Lung (tissue), 17 donors: ENCODE measurements at places on chromosomes 7 and 10. TPM values are rescaled to one million over a fixed set of nuclear protein-coding genes. Genes with fewer than 3 reads are reported as not detected.

- H3K4me3 ChIP-seq = no peak overlapping the region
- peaks cover 3% of the 10 kb centered on the region for H3K27me3 ChIP-seq
- H3K4me1 ChIP-seq = no peaks in the 10 kb centered on the region
- H3K27ac ChIP-seq = no peak overlapping the region
- peak; percentile 37 for DNase-seq
These were observed 17.8 kb downstream of the VWC2 start for GRCh38 chr7:49791088-49791741.

DNA sequence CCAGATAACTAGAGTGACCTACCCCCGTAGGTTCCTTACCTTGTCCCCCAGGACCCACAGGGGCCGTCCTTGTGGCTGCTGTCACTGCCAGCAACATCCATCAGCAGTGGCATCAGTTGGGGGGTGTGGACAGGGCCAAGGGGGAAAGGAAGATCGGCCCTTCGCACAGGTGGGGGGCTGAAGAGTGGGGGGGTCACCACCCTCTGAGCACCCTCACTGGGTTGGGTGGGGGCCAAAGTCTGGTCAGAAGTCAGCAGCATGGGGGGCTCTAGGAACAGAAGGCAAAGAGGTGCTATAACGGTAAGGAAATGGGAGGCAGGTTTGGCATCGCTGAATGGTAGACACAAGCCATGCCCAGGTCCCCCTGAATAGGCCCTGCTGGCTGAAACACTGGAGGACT is 4.6 kb downstream of the NOBOX start:
- no peaks in the 10 kb centered on the region for H3K27me3 ChIP-seq
- no peak overlapping the region for H3K4me3 ChIP-seq
- H3K27ac ChIP-seq = no peak overlapping the region

DNA sequence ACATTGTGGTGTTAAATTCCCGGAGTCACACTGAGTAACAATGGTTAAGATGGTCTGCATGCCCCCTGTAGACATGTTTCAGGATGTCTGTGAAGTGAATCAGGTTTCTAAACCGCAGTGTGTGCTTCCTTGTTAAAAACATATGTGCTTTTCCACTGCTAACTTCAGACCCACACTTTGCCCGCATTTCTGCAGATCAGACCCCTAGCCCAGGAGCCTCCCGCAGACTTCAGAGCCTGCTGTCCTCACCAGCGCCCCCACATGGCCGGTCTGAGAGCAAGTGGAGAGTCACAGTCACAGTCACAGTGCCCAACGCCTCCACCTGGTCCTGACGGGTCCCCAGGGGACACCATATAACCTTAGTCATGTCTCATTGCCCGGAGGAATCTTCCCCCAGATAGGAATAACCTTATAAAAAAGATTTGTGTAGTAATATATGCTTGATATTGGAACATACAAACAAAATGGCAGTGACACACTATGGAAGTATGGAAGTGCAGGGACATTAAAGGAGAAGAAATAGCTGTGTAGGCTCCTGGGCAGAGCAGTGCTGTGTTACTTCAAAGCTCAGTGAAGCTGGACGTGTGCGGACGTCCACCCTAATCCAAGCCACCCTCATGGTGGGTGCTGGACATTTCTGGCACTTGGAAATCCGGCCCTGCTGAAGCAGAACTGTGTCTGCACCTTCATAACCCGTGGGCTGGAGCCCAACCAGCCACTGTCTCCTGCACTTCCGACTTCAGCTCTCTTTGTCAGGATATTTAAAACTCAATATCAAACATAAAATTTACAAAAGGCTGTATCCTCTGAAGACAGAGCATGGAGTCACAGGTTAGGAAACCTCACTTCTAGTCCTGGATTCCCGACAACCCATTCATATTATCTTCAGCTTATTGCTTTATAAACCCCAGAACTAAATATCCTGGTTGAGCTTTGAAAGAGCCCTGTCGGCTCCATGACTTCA is 29.0 kb downstream of the GSTO2 start:
- H3K4me1 ChIP-seq = no peaks in the 10 kb centered on the region
- H3K4me3 ChIP-seq = no peak overlapping the region
- DNase-seq = no peak
- no peaks in the 10 kb centered on the region for H3K27me3 ChIP-seq
- H3K36me3 ChIP-seq = no peaks in the 10 kb centered on the region
- H3K27ac ChIP-seq = no peak overlapping the region

- H3K4me3 ChIP-seq = no peak overlapping the region
- H3K36me3 ChIP-seq = no peaks in the 10 kb centered on the region
- DNase-seq = peak; percentile 24
- H3K27me3 ChIP-seq = no peaks in the 10 kb centered on the region
These were observed 105.5 kb downstream of the NEUROD6 start for GRCh38 chr7:31234836-31235605.

- no peaks in the 10 kb centered on the region for H3K27me3 ChIP-seq
- peaks cover 8% of the 10 kb centered on the region for H3K36me3 ChIP-seq
- peaks cover 5% of the 10 kb centered on the region for H3K4me1 ChIP-seq
- no peak overlapping the region for H3K27ac ChIP-seq
- no peak overlapping the region for H3K4me3 ChIP-seq
These were observed 60.0 kb downstream of the WAC start for GRCh38 chr10:28592953-28593352.

Gene SLC26A3
- 0.31 TPM for total RNA-seq

Gene ZMIZ1
- total RNA-seq = 43.7 TPM

Gene SRGN
- 188 TPM for total RNA-seq

Gene CEP55
- 1.7 TPM for total RNA-seq

Gene SAP25
- 8.8 TPM for total RNA-seq

Gene MACC1
- 25.0 TPM for total RNA-seq

Gene NACAD
- 3.7 TPM for total RNA-seq

Gene TEX47
- total RNA-seq = not detected

Gene CCDC172
- total RNA-seq = not detected

Gene PTPRN2
- 5.1 TPM for total RNA-seq
